ENCODE measurements at places on chromosomes 3 and 15. TPM values are rescaled to one million over a fixed set of nuclear protein-coding genes. Genes with fewer than 3 reads are reported as not detected.

Gene TBC1D5
- 26.8 TPM for total RNA-seq

Gene BBS4
- total RNA-seq, result 55.1 TPM

Gene BCHE
- total RNA-seq, result 2.9 TPM

Gene ZKSCAN7
- 13.0 TPM for total RNA-seq

Gene CCR3
- total RNA-seq, result not detected

Gene MRPS22
- total RNA-seq, result 53.6 TPM

Gene MINAR1
- total RNA-seq, result 1.0 TPM

Gene KLHDC8B
- 27.7 TPM for total RNA-seq

Gene CCR8
- total RNA-seq, result not detected

Gene CD200R1
- 0.18 TPM for total RNA-seq

Gene MNS1
- 0.52 TPM for total RNA-seq

Gene RAB6B
- total RNA-seq, result 1.2 TPM

Gene GABRB3
- 89.0 TPM for total RNA-seq

Data from H7 (cell line).